Choroid plexus epithelial cell (primary cell): ENCODE measurements at places on chromosomes 1 and 21.
A peak's percentile ranks its signal among the peaks of the same experiment; 100 is the strongest.

DNA sequence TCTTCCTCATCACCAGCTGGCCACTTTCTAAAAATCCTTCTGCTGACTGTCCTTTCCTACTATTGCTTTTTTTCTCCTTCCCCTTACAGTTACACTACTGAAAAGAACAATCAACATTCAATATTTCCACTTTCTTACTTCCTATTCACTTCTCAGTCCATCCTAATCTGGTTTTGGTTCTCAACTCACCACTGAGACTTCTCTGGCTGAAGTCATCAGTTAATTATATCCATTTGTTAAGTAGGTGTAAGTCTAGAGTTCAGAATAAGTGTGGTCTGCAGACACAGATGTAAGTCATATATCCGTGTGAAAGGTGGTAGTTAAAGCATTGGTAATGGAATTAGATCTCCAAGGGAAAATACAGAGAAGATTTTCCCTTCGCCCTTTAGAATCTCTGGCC lies 21.4 kb downstream of the PEA15 start:
- no peak for DNase-seq

DNA sequence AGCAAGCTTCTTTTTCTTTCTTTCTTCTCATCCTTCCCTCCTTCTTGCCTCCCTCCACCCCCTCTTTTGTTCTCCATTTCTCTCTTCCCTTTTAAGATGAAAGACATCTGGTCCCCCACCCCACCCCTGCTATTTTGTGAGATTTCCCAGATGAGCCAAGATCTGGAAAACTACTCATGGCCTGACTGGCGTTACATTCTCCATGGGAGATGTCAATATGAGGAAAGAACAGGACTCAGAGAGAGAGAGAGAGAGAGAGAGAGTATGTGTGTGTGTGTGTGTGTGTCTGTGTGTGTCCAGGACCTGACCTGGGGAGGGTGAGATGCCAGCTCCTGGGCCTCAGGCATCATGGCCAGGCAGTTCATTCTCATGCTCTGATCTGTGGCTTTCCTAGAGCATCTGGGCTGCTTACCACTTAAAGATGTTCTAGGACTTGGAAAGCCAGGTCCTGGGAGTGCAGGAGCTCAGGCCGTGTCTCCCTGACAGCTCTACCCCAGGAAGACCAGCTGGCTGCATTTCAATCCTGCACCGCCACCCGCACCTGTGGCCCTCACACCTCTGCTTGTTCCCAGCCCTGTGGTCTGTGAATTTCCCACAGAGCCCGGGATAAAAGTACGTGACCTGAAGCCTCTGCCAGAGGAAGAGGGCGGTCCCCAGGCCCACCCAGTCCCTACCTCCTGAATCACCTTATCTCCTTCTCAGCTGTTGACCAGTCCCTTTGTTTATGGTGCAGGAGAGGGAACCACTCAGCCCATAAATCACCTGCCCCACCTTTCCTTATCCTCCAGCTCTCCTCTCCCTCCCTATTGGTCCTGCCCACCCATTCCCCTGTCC lies 3.2 kb upstream of the BEST4 start:
- DNase-seq = no peak

DNA sequence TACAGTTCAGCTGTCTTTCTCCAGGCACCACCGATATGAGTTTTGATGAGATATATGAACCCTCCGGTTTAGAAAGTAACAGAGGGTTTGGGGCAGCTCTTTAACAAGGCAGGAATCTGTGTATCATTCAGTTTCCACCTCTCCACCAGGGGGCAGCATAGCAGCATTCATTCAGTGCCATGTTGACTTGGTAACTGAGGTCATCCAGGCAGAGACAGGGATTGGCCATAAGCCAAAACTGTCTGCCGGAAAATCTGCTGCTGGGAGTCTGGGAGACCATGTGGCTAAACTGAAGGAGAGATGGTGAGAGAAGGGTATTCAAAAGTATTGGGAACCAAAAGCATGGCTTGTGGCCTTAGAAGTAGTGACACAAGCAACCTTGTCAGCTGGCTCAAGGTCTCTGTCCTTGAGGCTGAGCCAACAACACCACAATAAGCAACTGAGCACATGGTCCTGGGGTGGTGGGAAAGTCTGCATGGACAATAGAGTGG lies 98.5 kb downstream of the LMX1A start:
- peak; percentile 38 for DNase-seq

DNA sequence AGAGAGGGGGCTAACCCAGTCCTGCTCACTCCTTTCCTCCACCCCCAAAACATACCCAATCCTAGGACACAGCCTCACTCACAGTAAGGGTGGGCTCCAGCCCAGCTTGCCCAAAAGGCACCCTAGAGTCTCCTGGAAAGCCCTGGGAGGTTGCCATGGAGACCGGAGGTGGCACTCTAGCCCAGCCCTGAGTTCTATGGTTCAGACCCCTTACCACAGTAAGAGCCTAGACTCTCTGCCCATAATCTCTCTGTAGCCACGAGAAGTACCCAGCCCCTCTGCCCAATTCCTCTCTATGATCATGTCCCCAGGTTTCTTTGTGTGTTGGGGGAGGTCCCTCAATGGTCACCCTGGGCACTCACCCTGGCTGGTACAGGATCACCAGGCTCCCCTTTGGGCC lies 14.4 kb downstream of the COL16A1 start:
- no peak for DNase-seq

DNA sequence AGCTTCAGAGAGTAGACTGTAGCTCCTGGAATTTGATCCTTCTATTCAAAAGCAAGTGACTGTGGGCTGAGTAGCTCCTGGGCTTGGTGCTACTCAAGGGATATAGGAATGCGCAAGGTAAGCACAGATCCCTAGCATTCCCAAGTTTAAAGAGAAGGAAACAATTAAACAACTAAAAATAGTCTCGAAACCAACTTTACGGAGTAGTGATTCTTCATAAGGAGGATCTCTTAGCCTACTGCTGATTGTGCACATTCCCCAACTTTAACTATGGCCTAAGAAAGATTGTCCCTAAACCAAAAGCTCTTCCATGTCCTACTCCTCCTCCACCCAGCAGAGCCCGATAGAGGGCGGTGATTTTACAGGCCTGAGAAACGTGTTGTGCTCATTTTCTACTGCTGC lies 226.5 kb upstream of the CAMK1G start:
- no peak for DNase-seq

- DNase-seq = no peak
These were observed 103.4 kb upstream of the ZNF678 start for GRCh38 chr1:227459977-227460376.

DNA sequence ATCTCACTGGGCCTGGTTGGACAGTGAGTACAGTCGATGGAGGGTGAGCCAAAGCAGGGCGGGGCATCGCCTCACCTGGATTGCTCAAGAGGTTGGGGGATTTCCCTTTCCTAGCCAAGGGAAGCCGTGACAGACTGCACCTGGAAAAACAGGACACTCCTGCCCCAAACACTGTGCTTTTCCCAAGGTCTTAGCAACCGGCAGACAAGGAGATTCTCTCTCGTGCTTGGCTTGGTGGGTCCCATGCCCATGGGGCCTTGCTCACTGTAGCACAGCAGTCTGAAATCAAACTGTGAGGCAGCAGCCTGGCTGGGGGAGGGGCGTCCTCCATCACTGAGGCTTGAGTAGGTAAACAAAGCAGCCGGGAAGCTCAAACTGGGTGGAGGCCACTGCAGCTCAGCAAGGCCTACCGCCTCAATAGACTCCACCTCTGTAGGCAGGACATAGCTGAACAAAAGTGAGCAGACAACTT lies 11.3 kb downstream of the C1orf105 start:
- DNase-seq = no peak
